ENCODE measurements at places on chromosomes 6 and 20.

GRCh38 chr6:168606722-168607121 is 165.7 kb downstream of the SMOC2 start:
- no peak for DNase-seq

DNA sequence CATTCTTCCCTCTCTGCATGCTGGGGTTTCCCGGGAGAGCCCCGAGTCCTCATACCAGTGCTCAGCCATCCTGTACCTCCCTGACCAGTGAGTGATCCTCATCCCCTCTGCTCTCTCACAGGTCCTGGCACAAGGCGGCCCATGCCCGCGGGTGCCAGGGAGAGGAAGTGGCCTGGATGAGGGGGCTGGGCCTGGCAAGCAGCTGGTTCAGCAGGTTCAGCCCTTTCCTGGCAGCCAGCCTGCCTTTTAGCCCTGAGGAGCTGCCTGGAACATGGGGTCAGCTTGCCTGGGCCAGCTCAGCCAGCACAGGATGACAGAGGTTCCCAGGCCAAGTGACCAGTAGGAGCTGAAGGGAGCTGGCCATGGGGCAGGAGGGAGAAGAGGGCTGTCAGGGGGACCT is 10.9 kb downstream of the MOCS1 start:
- DNase-seq: no peak

GRCh38 chr6:29553268-29554057 is 6.1 kb downstream of the UBD start:
- DNase-seq: no peak

- peak; percentile 42 for DNase-seq
Observed at GRCh38 chr20:59955131-59955796, 3.0 kb upstream of the CDH26 start.

GRCh38 chr6:132259070-132259469 is 142.2 kb downstream of the MOXD1 start:
- DNase-seq: no peak

DNA sequence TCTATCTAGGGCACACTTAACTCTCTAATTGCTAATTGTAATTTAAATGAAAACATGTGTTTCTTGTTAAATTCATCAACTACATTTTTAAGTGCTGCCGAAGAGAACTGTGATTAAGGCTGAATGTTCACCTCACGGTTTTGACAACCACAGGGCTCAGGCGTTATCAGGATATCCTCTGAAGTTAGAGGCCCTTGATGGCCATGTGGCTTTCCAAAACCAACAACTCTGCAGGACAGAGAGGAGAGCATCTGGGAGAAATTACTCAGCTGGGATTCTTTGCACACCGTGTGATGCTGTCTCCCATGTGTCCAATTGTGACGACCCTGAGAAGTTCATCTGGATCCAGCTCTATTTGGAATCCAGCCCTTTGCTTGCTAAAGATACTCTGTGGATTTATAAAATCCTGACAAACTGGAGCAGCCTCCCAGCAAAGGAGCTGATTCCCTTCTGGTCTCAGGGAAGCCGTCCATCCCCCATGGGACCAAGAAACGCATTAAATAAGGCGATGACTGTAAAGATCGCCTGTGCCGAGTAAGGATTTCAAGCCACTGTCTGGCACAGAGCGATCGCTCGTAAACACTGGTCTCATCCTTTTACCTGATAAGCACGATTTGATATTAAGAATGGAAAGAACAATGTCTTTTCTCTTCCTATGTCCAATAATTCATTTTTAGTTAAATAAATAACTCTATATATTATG is 401.1 kb downstream of the CD83 start:
- DNase-seq: peak; percentile 51

GRCh38 chr6:145384503-145384902 is 350.8 kb downstream of the EPM2A start:
- DNase-seq: no peak

GRCh38 chr20:21087862-21088540 is 18.2 kb downstream of the LINC00237 start:
- no peak for DNase-seq

DNA sequence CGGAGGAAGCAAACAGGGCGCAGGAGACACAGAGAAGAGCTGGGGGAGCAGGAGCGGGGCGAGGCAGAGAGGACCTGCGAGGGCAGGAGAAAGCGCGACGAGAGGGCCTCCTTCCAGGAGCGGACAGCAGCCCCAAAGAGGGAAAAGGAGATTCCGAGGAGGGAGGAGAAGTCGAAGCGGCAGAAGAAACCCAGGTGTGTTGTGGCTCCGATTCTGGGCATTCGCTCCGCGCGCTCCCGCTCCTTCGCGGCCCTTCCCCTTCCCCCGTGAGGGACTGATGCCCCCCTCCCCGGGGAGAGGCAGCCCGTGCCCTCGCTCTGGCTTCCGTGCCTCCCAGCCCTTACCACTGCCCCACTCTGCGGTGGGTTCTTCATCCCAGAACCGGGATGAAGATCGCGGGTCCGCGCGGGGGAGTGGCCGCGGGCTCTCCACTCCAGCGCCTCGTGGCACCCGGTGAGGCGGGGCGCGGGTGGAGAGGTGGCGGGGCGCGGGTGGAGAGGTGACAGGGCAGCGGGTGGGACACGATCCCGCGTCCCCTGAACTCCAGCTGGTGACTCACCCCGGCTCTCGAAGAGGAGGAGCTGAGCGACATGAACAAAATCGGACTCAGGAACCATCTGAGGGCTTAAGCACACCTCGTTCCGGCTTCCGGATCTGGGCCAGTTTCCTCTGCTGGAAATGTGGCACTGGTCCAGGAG is 22.4 kb downstream of the TMC2 start:
- no peak for DNase-seq

DNA sequence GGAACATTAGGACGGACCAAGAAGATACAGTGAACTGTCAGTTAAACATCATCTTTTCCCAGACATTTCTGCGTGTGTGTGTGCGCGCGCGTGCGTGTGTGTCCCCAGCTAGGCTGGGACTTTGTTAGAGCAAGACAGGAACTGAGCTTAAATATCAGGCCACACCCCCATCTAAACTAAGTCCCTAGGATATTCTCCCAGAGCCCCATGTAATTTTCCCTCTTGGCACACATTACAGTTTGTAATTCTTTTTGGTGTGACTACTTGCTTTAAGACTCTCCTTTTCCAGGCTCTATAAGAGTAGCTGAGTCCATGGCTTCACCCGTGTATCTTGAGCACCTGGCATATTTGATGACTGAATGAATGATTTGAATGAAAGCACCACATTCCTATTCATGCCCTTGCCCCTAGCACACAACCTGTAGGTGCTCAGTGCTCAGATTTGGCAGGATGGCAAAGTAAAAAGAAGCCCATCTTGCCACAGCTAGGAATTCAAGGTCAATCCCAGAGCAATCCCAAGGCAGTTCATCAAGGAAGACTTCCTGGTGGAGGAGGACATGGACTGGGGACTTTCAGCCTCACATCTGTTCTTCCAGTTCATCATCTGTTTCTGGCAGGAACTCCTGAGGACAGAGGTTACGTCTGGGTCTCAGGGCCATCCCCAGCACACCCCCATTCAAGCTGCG is 69.2 kb downstream of the MRPL14 start:
- no peak for DNase-seq

GRCh38 chr20:46621492-46621891 is 29.8 kb downstream of the SLC13A3 start:
- no peak for DNase-seq

- no peak for DNase-seq
Observed at GRCh38 chr6:100892693-100893092, 11.6 kb upstream of the ASCC3 start.

All from WERI-Rb-1 (cell line).